GM13976 (cell line): ENCODE measurements at places on chromosomes 7 and 10.

- no peak for DNase-seq
These were observed 1.2 kb downstream of the EIF4H start for GRCh38 chr7:74175340-74175739.

DNA sequence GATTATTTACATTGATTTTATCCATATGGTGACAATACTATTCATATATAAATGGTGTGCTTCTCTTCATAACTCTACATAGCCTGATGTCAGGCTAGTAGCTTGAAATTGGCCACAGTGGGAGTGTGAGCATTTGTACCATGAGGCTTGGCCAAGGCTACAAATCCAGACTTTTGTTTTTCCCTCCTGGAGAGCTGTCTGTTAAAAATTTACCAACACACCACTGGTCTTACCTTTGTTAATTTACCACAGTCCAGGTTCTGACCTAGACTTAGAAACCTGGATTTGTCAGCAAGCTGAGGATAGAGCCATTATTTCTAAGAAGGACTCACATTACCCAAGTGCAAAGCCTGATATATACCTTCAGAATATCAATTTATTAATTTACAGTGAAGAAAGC lies 45.5 kb upstream of the ATRNL1 start:
- DNase-seq, result no peak

- DNase-seq, result peak; percentile 36
These were observed 34.6 kb downstream of the ZEB1 start for GRCh38 chr10:31353574-31353973.

DNA sequence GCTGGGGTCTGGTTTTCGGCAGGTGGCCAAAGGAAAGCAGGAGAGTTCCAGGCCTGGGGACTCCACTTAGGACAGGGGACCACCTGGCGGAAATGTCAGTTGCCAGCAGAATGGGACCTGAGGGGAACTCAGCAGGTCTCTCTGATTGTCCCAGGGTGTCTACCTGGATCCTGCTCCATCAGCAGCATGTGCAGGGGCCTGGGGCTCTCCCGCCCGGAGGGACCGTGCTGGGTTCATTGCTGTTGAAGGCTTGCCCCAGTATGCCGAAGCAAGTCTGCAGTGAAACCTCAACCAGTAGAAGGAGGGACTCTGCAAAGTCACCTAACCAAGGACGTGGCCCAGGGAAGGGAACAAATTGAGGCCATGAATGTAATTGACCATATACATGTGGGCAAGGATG lies 506.5 kb upstream of the MKI67 start:
- no peak for DNase-seq

- DNase-seq, result no peak
These were observed 9.7 kb downstream of the ADAP1 start for GRCh38 chr7:944744-945143.

DNA sequence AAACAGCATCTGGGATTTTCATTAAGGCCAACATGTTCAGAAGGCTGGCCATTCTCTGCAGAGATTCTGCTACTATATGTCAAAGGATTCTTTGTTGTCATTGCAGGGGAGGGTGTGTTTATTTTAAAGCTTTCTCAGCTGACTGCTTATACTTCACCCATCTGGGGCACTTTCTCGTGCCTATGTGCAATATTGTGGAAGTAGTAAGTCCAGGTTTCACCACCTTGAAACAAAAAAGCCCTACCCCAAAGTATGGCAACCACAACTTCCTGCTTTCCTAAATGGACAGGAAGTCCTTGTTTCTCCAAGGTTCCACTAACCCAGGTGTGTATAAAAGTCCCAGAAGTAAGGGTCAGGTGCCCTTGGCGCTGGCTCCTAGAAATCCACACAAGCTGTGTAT lies 58.7 kb upstream of the COL1A2 start:
- DNase-seq, result no peak

DNA sequence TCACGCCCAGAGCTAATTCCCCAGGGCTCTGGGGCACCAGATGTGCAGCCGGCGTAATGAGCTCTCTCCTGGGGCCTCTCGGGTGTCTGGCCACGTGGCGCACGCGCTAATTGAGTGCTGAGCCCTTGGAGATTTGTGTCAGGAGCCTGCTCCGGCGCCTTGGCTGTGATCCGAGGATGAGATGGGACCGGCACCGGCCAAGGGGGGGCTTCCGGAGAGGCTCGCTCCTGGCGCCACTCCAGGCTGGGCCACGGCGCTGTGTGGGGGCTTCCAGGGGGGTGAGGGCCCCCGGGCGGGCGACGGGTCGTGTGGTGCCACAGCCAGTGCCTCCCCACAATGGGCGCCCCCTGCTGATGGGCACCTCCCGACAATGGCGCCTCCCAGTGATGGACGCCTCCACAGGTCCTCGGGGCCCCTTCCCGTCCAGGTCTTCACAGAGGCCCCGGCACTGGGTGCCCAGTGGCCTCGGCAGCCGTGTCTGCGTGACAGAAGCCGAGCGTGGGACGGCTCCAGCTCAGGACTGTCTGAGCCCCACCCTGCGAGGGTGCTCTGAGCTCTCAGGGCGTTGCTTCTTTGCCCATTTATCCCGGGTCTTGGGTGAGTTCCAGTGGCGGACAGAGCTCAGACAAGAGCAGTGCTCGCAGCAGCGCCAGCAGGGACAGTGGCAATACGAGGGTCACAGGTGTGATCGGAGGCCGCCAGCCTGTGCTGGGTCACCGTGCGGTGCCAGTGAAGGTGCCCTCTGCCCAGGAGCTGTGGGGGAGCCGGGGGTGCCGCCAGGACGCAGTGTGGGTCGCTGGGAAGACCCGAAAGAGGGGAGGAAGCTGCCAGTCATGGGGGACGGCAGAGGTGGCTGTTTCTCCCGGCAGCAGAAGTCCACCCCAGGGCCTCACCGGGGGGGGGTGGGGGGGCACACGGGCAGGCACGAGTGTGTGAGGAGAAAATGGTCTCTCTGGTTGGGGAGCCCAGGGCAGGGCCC lies 8.2 kb upstream of the NKX6-2 start:
- no peak for DNase-seq

- no peak for DNase-seq
These were observed 150.0 kb upstream of the IGFBP3 start for GRCh38 chr7:46071076-46071475.

DNA sequence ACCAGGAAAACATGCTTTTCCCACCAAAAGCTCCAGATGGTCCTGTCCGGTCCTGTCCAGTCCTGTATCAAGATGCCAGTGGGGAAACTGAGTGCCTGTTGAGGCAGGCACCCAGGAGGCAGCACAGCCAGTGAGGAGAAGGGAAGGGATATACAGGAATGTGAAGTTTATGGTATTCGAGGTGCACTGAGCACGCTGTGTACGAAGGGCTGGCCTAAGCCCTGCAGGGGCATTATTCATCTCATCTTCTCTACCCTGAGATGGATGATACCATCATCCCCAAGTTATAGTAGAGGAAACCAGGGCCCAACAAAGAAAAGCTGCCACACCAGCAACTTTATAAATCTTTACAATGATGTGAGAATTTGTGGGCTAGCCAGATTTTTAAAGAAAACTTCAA lies 23.4 kb upstream of the FXYD4 start:
- DNase-seq, result no peak

DNA sequence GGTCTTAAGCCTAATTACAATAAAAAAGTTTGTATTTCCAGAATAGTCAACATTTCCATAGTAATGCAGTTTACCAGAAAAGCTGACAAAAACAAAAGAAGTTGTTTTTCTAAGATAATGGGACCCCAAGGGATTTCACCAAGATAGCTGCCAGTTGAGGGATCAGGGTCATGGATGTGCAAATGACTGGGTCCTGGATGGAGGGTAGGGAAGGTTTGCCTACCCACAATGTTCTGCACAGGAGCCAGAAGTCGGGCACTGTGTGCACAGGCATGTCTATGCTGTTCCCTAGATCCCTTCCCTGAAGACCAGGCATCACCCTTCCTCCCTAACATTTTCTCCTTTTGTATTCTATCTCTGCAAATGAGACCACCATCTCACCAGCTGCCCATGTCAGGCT lies 94.1 kb upstream of the FAM133B start:
- DNase-seq, result no peak

- no peak for DNase-seq
These were observed 24.8 kb downstream of the ARHGAP19 start for GRCh38 chr10:97267671-97268070.

DNA sequence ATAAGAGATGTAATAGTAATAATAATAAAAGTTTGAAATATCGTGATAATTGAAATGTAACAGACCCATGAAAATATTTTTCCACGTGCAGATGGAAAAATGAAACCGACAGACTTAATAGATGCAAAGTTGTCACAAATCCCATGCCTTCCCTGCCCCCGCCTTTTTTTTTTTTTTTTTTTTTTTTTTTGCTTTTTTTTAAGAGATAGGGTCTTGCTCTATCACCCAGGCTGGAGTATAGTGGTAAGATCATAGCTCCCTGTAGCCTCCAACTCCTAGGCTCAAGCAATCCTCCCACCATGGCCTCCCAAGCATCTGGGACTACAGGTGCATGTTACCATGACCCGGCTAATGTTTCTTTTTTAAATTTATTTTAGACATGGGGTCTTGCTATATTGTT lies 80.5 kb downstream of the JMJD1C start:
- DNase-seq, result no peak

GRCh38 chr10:51832652-51833383 lies 133.4 kb upstream of the CSTF2T start:
- no peak for DNase-seq

DNA sequence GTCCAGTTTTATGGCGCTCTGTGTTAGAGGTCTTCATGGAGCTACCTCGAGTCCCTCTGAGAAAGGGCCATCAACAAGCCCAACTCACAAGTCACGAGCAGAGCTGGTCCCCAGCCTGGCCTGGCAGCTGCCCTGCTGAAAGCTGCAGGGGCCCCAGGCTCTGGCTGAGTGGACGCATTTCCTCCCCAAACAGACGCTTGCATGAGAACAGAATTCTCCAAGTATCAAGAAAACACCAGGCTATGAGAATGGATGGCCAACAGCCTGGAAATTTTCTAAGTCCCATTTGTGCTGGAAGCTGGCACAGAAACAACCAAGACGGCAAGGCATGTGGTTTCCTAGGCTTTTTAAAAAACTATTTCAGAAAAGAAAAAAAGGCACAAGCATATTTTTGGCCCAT lies 114.8 kb downstream of the FAM53B start:
- DNase-seq, result no peak

DNA sequence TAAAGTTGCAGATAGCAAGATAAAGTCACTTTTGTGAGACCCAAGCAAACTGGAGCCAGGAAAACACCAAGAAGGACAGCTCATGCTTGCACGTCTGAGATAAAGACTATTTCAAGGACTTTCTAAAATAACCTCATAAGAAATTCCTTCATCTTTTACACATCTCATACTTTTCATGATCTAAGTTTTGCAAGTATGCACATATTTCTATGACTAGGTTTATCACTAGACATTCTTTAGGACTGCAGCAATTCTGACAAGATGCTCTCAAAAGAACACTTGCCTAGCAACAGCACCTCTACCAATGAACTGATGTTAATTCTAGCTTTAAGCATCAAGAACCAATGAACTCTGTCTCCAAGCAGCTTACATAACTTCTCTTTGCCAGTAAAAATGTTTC lies 457.6 kb downstream of the SEMA3D start:
- no peak for DNase-seq

- DNase-seq, result no peak
These were observed 142.8 kb downstream of the DNAJC1 start for GRCh38 chr10:21860718-21861117.

DNA sequence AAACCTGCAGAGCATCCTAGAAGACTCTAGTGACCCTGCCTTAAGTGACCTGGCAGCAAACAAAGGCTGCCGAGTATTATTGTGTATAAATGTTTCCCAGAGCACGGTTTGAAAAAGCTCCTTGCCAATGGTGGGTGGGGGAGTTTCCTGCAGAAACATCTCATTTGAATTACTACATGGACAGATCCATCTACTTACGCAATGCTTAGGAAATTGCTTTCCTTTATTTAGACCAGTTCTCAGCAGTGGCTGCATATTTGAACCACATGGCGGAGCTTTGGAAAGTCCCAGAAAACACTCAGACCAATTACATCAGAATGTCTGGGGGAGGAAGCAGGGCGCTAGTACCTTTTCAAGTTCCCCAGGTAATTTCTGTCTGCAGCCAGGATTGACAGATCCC lies 560.9 kb downstream of the SDK1 start:
- no peak for DNase-seq

- no peak for DNase-seq
These were observed 96.0 kb downstream of the SAMD9 start for GRCh38 chr7:93021748-93022147.

DNA sequence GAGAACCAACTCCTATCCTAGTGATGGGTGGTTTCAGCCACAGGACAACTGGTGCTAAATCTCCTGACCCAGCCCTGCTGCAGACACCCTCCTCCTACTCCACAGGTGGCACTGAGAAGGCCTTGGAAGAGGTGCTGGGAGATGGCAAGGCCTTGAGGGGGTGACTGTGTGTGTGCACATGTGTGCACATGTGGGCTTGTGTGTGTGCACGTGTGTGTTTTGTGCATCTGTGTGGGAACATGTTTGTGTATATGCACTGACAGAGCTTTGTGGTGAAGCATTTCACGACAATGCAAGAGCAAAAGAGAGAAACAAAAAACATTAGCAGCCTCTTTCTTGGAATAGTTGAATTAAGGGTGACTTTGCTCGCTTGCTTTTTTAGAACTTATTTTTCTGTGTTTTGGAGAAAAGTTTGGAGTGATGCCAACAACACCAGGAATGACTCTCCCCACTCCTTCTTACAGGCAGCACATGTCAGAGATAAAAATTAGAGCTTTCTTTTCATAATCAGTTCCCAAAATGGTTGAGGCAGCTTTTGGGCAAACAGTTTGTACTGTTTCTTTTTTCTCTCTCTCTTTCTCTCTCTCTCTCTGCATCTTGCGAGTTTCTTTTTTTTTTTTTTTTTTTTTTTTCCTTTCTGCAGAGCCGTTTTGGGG lies 69.5 kb downstream of the SEC61G start:
- DNase-seq, result no peak

GRCh38 chr10:13633689-13634088 lies 46.9 kb downstream of the PRPF18 start:
- no peak for DNase-seq
